ENCODE measurements at places on chromosomes 6 and 20.

GRCh38 chr6:55833284-55833683 is 42.1 kb downstream of the BMP5 start:
- DNase-seq = no peak

GRCh38 chr6:34583861-34584604 is 27.9 kb upstream of the SPDEF start:
- no peak for DNase-seq

DNA sequence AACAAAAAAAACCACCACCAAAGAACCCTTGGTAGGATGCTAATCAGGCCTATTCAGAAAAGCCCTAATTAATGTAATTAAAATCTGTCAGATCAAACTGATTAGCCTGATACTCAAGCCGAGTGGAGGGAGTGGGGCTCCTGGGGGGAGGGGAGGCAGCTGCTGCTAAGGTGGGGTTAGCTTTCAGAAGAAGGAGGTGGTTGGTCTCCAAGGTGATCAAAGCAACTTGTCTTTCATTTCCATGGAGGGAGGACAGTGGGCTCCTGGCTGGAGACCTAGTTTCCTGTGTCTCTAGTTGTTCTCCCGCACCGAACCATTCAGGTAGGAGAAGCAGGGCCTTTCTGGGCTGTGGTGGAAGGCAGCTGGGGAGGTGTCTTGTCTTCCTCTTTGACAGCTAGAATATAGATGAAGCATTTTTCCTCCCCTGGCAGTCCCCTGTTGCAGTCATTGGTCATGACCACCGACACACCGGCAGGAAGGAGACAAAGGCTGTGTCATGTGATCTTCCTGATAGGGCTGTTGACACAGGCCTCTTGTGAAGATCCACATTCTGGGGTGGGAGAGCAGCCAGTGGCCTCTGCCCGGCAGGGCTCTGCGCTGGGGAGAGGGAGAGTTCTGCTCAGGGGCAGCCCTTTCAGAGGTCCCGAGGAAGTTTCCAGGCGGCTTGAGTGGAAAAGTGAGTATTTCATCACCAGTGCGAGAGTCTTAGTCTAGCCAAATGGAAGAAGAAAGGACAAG is 39.9 kb upstream of the PRDM1 start:
- DNase-seq = no peak

DNA sequence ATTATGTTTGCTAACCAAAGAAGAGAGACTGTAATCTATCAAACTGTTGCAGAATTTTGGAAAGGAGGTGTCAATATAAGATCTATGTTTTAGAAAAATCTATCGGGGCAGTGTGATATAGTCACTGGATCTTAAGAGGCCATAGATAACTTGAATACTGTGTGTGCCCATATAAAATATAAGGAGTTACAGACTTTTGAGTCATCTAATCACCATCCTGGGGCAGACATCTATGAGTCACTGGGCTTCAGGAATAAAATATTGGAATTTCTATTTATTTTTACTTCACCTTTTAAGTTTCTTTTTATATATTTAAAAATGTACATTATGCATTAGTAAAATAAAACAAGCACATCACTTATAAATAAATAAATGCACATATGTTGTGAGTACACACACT is 509.3 kb upstream of the MAN1A1 start:
- DNase-seq = no peak

DNA sequence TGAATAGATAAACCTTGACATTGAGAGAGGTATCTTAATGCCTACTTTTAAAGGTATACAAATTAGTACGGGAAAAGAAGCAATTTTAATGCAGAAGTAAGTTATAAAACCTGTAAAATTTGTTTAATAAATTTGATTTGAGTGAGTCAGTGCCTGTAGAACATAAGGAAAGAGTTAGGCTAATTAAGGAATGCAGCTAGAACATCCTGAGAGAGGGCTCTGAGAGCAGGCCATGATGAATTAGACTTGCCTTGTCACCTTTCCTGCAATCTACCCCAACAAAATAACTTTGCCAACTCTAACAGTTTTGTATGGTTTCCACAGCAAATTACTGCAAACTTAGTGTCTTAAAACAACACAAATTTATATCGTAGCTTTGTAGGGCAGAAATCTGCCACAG is 700.8 kb downstream of the RFPL4B start:
- no peak for DNase-seq

DNA sequence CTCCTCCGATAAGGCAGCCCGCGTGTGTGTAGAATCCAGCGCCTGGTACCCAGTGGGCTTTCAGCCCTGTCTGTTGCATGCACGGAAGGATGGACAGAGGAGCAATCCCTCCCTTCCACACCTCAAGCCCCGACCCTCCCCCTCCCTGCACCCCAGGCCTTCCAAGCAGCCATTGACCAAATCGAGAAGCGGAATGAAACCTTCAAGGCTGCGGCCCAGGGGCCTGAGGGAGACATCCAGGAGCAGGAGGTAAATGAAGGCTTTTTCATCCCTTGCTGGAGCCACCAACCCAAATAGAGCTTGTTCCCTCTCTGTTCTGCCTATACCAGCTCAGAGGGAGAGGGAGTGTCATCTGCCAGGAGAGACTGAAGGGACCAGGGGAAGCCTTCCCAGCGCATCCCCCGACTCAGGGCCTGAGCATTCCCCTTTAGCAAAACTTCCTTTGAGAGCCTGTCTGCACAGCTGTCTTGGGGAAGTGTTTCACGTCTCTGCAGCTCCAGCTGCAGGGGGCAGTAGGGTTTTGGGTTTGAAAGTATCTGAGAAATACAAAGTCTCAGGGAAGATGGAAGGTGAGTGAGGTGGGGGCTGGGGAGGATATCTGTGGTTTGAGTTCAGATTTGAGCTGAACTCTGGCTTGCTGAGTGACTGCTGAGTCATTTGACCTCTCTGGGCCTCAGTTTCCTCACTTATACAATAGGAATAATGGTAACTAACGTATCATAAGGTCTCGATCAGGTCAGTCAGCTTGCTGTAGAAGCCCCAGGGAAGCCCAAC is 16.1 kb downstream of the FGD2 start:
- DNase-seq = no peak

GRCh38 chr20:40646361-40646760 is 42.7 kb downstream of the MAFB start:
- no peak for DNase-seq

GRCh38 chr20:19993958-19994669 is 23.0 kb upstream of the NAA20 start:
- DNase-seq = no peak

DNA sequence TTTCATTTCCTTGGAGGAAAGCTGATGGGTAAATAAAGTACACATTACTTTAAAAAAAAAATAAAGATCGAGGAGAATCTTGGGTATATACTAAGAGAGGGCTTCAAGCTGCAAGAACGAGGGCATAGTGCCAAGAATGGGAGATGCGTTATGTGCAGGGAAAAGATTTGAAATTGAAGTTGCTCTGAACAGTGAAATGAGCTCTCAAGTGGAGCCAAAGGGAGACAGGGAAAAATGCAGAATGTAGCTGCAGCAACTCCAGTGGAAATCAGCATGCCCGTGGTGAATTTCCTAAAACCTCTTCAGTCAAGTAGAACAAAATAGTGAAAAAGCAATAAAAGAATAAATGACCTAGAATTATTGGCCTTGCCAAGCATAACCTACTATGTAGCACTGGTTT is 11.4 kb upstream of the COL9A1 start:
- peak; percentile 35 for DNase-seq

DNA sequence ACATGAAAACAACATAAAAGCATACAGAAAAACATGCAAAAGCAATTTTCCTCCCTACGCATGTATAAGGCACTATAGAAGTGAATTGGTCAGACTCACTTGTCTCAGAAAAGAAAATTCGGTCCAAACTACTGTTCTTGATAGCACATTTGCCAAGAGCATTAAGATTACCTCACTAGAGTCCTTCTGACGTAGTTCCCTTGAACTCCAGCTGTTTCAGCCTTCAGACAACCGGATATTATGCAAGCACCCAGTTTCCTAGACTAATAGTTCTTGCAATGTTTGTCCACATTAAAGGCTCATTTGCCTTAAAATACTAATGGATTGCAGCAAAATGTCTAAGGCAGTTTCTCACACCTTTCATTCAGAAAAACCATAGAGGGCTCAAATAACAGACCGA is 2.5 kb upstream of the CASS4 start:
- peak; percentile 80 for DNase-seq

- no peak for DNase-seq
Measured at GRCh38 chr6:3902871-3903648, 53.9 kb downstream of the FAM50B start.

- no peak for DNase-seq
Measured at GRCh38 chr6:3473773-3474172, 16.9 kb upstream of the SLC22A23 start.

GRCh38 chr20:63979557-63980316 is at the start of gene SAMD10:
Gene SAMD10, minus strand, starts transcription at chr20:63979642. Its CDS starts 175 bp downstream, at chr20:63979467.
- DNase-seq = peak; percentile 62
